ENCODE measurements at places on chromosomes 12 and 14. TPM values are rescaled to one million over a fixed set of nuclear protein-coding genes. Genes with fewer than 3 reads are reported as not detected.

GRCh38 chr12:62401631-62402030 is 65.0 kb upstream of the MON2 start:
- H3K27me3 ChIP-seq = no peaks in the 10 kb centered on the region
- H3K36me3 ChIP-seq = no peaks in the 10 kb centered on the region
- no peaks in the 10 kb centered on the region for H3K4me1 ChIP-seq
- no peak for DNase-seq
- H3K27ac ChIP-seq = no peak overlapping the region
- no peak overlapping the region for H3K4me3 ChIP-seq

DNA sequence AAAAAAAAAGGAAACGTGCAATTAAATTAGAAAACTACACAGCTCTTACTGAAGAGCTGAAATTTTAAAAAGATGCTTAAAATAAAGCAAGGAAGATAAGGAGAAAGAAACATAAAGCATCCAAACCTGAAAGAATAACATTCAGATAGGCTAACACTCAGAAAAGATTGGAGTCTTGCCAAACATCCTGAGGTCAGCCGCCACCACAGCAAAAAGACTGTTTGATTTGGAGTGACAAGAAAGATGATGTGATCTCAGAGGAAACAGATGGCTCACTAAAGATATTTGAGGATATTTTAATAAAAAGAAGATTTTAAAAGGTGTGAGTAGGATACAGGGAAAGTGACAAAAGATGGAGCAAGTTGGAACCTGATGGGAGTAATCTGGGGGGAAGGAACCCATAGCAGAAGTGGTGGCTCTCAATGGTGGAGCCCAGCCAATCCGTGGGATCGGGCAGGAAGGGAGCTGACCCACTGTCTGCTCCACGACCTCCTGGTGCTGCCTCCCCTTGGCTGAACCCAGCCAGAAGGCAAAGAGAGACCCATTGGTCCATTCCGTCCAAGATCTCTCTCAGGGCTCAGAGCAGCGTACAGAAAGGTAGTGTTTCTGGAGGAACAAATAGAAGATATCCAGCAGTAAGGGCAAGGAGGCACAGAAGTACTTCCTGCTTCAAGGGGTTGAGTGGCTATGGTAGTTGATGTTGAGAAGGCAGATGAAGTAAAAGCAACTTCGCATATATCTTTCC is 469.6 kb downstream of the RGS6 start:
- H3K4me1 ChIP-seq = no peaks in the 10 kb centered on the region
- no peak for DNase-seq
- H3K27me3 ChIP-seq = no peaks in the 10 kb centered on the region
- H3K36me3 ChIP-seq = no peaks in the 10 kb centered on the region
- H3K4me3 ChIP-seq = no peak overlapping the region

The LMO3 gene
- 0.08 TPM for polyA plus RNA-seq

DNA sequence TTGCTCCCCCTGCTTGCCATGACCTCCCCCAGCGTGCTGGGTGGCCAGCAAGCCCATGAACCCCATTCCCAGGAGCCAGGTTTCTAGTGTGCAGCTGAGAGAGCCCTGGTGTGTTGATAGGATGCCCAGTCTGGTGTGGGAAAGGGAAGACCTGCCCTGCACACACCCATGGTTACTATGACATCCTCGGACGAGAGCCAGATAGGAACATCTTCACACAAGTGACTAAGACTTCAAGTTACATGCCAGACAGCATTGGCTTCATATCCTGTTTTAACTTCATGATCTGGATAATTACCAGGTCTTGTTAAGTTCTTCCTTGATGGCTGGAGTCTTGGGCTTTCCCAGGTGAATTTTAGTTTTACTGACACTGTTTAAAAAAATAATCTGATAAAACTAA is 196.6 kb upstream of the EGLN3 start:
- no peaks in the 10 kb centered on the region for H3K36me3 ChIP-seq
- no peaks in the 10 kb centered on the region for H3K27me3 ChIP-seq
- no peak overlapping the region for H3K27ac ChIP-seq
- DNase-seq = no peak
- no peaks in the 10 kb centered on the region for H3K4me1 ChIP-seq
